ENCODE measurements at places on chromosomes 1 and 21.

GRCh38 chr1:229111703-229112319 lies 159.1 kb upstream of the RAB4A start:
- no peak for DNase-seq

- no peak for DNase-seq
These were observed 237.3 kb upstream of the POU3F1 start for GRCh38 chr1:38283696-38284470.

GRCh38 chr21:36803816-36804439 lies 105.0 kb downstream of the SIM2 start:
- no peak for DNase-seq

DNA sequence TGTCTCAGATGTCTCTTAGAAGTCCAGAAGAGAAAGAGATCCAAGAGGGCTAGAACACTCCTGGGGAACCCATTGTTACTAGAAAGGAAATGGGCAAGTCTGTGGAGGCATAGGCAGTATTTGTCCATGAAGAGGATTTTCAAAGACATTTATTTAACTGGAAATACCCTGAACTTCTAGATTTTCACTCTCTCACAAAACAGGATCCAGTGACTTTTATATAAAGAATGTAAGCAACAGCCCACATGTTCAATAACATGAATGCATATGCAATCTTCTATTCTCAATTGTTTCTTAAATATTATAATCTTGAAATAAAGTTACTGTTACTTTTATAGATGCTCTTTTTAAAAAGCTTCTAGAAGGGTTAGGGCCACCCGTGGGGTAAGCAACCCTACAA lies 53.4 kb downstream of the TBX15 start:
- peak; percentile 13 for DNase-seq

- no peak for DNase-seq
These were observed 55.4 kb upstream of the JAK1 start for GRCh38 chr1:65021795-65022194.

Data from ELR (cell line).